Right renal pelvis (tissue), 4 donors: ENCODE measurements at places on chromosomes 6 and 20.

DNA sequence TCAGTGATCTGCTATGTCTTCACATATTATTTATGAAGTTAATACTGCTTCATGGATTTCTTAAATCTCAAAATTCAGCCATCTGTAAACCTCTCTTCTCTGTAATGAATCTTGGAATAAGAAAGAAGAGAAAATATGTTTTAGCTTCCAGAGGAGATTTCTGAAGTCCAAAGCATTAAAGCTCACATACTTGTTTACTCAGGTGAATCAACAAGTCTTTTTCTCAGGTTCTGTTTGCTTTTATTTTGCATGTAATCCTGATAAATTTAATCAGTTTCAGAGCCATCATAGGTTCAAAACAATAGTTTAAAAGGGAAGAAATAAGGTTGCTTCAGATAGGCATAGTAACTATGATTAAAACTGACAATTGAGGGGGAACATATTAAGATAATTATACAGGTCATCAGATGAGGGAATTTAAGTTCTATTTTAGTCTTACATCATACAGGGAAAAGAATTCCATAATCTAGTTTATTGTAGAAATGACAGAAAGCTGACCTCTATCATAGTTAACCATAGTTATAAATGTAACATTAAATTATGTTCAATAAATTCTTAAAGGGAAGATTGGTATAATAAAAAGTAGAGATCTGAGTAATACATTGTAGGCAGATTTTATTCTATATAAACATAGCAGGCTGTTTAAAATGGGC, 716.2 kb downstream of the EYS start:
- no peak for DNase-seq

DNA sequence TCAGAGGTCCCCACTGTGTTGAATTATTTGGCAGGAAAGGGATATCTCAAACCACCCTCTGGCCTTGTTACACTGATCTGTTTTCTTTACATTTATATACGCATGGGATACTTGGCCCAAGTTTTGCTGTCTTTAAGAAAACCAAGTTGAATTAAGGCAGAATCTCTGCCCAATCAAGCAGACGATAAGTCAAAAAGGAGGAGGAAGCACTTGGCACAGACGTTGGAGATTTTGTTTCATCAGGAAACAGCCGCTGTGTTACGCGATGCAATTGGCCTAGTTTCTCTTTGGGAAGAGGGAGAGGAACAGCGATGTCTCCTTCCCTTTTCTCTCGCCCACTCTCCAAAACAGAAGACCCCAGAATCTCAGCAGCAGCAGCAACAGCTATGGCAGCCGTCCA, 20.2 kb upstream of the NAA20 start:
- no peak for DNase-seq

DNA sequence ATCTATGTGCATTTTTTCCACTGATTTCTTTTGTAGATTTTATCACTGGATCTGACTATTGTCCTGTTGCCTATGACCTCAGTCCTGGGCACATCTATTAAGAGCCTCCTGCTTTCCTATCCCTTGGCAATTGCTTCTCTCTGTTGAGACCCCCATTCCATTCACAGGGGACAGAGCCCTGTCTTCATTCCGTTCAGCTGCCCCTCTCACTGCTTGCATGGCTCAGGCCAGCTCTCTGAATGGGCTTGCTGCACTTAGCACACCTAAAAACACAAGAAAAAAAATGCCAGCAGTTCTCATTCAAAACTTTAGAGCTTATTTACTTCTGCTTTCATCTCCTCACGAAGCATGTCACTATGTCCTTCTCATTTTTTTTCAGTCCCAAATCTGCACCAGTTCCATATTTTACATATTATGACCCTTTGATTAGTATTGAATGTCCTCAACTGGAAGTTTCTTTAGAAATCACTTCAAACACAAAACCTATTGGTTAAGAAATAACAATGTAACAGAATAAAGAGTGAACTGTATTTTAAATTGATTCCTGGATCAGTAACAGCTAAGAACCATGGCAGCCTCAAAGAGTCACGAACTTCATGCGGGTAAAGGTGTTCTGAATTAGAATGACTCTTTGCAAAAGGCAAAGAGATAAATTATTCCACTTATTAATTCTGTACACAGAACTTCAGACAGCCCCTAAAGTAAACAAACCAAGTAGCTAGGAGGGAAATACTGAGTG, 616.5 kb downstream of the C6orf118 start:
- DNase-seq = no peak

DNA sequence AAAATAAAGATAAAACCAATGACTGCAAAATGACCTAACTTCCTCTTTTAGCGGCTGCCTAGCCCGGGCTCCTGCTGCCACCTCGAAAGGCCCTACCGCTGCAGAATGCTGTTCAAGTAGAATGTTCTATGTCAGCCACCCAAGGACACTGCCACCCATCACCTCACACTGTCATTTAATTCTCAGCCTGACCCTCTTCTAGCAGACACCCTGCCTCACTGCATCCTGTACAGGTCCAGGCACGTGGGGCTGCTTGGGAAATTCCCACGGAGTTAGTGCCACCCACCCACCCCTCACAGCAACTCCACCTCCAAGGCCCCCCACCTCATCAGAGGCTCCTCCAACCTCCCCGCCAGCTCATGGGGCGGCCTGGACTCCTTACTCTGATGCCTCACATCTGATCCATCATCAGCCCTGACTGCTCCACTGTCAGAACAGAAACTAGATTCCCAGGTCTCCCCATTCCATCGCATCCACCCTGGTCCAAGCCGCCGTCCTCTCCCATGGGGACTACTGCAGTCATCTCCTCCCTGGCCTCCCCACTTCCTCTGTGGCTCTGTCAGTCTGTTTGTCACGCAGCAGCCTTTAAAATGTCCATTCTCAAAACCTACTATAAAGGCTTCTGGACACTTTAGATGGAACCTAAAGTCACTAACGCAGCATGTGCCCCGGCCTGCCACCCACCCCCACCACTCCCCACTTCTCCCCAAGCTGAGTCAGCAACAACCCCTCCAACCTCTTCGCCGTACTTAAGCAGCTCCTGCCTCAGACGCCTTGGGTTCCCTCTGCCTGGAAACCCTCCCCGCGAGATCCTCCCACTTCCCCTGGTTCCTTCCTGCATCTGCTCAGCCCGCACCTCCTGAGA, 17.0 kb downstream of the NFATC2 start:
- no peak for DNase-seq

DNA sequence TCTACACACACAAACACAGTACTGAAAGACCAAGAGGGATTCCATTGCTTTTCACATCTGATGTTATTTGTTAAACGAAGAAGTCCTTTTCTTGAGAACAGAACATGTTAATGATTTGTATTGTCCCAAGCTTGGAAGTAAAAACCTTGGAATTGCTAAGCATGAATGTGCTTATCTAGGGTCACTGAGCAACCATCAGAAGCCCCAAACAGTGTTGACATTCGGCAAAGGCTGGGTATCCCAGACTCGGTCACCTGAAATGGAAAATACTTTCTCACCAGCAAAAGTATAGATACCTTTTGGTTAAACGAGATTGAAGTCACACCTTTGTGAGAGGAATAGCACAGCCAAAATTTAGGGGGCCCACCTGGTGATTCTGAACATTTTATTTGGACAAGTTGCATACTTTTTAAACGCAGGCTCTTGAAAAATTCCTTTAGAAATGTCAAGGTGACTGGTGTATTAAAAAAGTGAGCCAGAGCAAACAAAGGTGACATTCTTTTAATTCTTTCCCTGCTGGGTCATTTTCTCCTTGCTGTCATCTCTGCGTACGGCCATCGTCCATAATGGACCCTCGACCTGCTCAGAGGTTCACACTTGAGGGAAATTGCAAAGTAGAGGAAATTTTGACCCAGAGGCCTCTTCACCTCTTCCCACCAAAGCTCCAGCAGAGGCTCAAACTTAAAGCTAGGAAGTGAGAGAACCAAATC, 95.8 kb upstream of the FOXA2 start:
- DNase-seq = no peak

- no peak for DNase-seq
Observed at GRCh38 chr6:40398034-40398691, 189.0 kb downstream of the LRFN2 start.

- no peak for DNase-seq
Observed at GRCh38 chr6:147522597-147522996, 14.1 kb downstream of the SAMD5 start.

DNA sequence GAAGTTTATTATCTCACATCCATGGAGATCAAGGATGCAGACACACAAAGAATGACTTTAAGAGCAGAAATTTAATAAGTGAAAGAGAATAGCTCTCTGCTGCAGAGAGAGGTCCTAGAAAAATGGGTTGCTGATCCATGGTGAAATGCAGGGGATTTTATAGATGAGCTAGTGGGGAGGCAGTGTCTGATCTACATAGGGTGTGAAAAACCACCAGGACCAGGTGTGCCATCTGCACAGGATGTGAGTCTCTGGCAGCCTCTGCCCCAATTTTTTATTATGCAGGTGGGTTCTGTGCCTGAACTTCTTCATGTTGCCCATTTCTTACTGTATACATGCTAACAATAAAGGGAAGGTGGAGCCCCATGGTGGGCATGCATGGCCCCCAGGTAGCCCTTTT, 19.9 kb upstream of the NANP start:
- DNase-seq = no peak

DNA sequence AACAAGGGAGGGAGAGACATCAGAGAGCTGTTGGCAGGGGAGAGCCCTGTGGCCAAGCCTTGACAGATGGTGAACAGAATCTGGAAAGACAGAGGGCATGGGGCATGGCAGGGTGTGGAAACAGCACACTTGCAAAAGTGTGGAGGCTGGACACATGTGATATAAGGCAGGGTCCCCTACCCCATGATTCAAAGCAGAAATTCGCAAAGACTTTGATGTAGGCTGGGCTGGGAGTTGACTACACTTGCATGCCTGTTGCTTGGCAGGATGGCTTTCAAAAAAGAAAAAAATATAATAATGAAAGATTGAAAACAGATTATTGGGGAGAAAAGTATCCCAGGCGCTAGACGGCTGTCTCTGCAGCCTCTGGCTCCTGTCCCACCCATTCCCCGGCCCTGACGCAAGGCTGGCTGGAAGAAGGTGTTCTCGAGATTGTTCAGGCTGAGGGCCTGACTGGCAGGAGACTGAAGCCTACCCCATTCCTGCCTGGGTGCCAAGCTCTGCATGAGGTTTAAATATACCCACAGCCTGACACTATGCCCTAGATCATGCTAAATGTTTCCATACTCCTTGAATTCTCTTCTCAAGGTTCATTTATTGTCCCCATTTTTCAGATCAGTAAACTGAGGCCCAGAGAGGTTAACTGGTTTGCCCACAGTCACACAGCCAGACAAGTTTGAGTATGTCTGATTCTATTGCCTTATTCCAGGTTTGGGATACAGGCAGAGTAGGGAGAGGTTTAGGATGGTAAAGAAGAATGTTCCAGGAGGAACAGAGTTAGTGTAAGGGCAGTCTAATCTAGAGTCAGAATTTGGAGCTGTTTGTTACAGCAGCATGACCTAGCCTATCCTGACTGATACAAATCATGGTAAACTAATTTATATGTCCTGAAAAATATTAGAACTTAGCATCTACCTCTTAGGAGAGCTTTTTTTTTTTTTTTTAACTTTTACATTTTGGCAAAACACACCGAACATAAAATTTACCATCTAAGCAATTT, 23.4 kb upstream of the CCN5 start:
- no peak for DNase-seq

GRCh38 chr6:24574809-24575208, 71.2 kb downstream of the KIAA0319 start:
- no peak for DNase-seq

DNA sequence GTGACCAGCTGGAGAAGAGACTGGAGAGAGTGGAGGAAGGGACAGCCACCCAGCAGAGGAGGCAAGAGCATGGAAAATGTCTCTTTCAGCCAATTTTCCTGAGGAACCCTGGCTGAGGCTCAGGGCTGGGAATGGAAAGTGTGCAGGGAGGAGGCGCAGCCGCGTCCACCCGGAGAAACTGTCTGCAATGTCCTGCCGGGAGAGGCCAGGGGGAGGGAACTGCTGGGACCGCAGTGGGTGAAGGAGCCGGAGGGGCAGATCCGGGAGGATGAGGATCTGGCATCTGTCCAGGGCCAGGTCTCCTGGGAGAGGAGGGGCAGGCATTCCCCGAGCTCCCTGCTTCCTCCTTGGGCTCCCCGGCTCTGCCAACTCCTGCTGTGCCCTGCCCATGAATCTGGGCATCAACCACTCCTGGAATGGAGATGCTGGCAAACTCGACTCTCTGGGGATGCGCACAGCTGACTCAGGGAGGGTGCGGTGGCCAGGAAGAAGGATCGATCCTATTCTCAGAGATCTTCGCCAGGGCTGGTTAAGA, 17.4 kb upstream of the HM13 start:
- no peak for DNase-seq

DNA sequence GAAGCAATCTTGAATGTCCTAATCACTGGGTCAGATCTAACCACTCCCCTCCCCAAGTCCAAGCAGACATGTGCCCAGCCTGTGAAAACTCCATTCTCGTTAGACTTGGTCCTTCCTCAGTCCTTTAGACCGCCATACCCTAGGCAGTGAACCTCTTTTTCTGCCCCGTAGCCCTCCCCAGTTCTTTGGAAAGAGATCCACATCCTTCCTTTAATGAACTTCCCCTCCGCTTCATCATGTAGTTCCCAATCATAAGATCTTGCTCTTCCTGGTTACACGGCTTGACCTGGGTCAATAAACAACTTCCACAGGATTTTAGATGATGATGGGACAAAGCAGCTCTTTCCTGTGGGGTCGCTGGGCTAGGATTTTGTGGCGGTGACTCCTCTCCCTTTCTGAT, 9.6 kb downstream of the AHCY start:
- no peak for DNase-seq

DNA sequence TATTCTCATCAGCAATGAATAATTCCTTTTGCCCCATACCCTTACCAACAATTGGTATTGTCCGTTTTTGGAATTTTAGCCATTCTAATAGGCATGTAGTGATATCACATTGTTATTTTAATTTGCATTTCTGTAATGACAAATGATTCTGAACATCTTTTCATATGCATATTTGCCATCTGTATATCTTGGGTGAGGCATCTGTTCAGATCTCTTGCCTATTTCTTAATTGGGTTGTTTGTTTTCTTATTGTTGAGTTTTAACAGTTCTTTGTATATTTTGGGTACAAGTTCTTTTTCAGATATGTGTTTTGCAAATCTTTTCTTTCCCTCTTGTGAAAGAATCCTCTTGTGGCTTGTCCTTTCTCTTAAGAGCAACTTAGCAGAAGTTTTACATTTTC, 69.6 kb downstream of the ZNF292 start:
- DNase-seq = no peak
